ENCODE measurements at places on chromosomes 6 and 20.
A peak's percentile ranks its signal among the peaks of the same experiment; 100 is the strongest.

GRCh38 chr6:11705483-11705882 lies 73.1 kb downstream of the ADTRP start:
- no peak for DNase-seq

DNA sequence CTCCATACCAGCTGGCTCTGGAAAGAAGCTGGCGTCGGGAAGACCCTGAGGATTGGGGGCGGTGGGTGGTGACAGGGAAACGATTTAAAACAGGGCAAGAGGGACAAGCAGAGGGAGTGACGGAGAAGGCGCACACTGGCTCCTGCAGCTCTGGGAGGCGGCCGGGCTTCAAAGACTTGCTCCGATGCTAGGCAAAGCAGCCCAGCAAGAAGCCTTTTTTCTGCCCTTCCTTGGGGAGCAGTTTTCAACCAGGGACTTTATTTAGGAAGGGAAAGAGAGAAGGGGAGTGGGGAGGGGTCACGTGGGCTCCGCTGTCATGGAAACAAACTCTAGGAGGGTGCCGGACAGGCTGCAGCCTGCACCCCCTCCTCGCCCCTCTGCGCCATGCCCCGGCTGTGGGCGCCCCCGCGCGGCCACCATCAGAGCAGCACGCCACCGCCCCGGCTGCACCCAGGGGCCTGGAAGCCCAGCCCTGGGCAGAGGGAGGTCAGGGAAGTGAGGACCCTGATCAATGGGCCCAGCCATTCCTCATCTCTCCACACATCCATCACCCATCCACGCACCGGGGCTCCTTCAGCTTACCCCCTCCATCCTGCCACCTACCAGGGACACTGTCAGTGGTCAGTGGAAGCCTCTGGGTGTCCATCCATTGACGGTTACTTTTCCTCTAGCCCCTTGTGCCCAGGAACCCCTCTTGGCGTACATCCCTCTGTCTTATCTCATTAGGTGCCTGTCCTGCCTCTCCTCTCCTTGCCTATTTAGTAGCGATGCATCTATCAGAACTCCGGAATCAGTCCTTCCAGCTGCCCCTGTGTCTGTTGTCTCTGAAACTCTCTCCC lies 66.6 kb upstream of the CCDC167 start:
- DNase-seq, result peak; percentile 94

- no peak for DNase-seq
Measured at GRCh38 chr20:417801-418342, 9.8 kb downstream of the RBCK1 start.

DNA sequence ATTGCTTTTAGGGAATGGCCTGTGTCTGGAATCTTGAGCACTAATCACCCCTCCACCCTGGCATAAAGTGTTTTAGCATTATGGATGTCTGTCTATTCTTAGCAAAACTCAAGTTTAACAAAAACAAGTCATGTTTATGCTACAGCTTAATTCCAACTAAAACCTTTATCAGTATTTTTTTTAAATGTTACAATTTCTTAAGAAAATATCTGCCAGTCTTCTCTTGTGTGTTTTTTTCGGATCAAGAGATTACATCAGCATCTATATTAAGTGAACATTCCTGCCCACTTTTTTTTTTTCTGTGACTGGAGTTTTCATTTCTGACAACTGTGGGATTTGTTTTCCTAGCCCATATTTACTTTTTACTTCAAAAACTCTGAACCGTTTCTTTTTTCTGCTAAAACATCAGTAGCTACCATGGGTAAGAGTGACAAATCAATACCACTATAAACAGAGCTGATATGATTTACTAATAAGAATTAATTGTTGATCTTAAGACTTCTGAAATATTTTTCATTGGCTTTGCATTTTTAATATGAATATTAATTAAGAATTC lies 94.3 kb downstream of the EDN1 start:
- no peak for DNase-seq

DNA sequence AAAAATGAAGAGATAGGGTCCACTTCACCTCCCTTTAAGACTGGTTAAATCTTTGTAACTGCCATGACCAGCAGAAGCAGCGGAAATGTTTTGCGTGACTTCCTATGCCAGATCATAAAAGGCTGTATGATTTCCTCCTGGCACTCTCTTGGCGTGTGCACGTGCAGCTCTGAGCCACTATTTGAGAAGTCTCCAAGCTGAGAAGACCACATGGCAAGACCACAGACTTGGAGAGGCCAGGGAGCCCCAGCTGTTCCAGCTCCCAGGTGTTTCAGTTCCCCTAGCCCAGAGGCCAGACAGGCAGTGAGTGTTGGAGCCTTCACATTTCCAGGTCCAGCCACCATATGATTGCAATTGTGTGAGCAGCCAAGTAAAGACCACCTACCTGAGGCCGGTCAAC lies 259.3 kb upstream of the RIN2 start:
- no peak for DNase-seq

GRCh38 chr6:90338409-90338808 lies 41.8 kb upstream of the BACH2 start:
- DNase-seq, result no peak

DNA sequence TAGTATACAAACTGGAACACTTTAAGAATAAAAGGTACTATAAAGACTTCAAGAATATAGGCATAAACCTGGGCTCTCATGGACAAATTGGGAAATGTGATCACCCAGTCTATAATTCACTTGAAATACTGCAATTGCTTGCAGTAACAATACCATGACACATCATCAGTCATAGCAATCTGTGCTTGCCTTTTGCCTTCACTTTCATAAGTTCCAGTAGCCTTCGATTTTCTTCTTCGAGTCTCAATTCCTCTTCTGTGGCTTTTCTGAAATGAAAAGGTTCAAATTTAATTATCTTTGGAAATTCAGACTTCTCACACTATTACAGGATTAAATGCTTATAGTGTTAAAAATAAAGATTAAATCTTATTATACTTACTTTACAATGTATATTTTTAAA lies 96.3 kb upstream of the ZBTB24 start:
- DNase-seq, result no peak

GRCh38 chr6:15062516-15063252 lies 183.2 kb upstream of the JARID2 start:
- no peak for DNase-seq

DNA sequence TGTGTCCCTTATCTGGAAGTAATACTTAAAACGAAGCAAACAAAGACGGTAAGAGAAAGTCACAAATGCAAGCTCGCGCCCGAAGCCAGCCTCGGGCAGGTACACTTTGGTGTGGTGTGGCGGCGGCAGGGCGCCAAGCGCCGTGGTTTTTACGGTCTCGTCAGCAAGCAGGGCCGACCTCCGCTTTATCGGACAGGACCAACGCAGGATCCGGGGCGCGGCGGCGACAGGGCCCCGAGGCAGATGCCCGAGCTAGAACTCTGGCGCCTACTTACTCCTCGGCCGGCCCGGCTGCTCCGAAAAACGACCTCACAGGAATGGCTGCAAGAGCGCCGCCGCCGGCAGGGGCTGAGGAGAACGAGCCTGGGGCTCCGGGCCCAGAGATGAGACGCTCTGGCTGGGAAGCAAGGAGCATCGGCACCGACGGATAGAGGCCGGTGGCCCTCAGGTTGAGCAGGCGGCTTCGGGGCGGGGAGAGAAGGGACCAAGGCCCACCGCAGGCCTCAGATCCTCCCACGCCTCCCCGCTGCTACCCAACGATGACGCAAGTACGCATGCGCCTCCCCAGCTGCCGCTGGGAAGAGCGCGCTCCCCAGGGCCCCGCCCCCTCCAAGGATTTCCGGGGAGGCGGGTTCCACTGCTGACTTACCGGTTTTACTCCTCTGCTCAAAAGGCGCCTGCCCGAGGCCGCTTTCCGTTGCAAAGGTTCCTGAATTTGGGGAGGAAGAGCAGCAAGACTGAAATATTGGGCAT lies 60.6 kb downstream of the FAM217A start:
- peak; percentile 99 for DNase-seq

DNA sequence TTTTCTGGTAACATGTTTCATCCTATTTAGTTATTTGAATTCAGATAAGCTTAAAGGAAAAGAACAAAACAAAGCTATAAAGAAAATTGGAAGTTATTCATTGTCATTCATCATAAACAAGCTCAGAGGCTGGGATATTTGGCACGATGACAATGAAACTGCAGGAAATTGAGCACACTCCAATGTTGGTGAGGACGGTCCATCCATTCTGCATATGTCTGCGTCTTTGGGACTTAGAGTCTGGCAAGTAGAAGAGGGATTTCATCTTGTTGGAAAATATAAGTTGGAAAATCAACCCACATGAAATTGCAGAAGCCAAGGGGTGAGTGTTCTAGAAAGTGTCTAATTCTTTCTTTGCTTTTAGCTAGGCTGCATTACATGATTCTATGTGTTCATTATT lies 78.4 kb downstream of the HDGFL1 start:
- no peak for DNase-seq

- peak; percentile 59 for DNase-seq
Measured at GRCh38 chr20:52103335-52103912, 88.2 kb downstream of the ZFP64 start.

DNA sequence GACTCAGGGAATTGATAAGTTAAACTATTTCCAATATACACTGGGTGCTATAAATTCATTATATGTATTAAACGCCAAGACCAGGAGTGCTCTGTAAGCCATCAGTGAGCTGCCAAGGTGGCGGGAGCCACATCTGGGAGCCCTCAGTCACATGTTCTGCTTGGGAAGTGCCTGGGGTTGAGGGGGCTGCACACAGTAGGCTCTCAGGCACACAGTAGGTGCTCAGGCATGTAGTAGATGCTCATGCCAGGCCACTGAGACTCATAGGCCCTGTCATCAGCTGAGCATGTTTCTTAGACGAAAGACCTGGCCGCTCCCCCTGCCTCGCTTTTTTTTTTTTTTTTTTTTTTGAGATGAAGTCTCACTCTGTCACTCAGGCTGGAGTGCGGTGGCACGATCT lies 83.3 kb upstream of the BHLHE23 start:
- DNase-seq, result no peak

DNA sequence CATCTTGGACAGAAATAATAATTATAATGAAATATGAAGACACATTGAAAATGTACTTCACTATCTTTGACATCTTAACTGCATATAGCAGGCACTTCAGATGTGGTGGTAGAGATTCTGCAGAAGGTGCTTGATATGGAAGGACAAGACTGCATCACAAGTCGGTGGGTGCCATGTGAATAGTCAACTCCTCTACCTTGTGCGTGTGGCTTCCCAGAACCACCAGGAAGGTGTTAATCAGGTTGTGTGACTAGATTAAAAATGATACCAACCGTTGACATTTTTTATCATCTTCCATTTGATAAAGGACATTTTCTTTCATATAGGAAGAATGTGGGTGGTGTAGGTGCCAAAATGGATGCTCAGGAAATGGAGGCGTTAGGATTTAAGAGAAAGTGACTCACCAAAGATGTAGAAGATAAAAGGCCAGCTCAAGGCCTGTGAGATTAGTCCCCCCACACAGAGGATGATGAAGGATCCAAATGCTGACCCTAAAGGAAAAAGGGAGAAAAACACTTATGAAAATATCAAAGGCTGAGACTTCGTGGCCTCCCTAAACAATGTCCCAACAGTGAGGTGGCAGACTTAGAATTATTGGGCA lies 12.3 kb downstream of the SLC17A2 start:
- DNase-seq, result no peak

DNA sequence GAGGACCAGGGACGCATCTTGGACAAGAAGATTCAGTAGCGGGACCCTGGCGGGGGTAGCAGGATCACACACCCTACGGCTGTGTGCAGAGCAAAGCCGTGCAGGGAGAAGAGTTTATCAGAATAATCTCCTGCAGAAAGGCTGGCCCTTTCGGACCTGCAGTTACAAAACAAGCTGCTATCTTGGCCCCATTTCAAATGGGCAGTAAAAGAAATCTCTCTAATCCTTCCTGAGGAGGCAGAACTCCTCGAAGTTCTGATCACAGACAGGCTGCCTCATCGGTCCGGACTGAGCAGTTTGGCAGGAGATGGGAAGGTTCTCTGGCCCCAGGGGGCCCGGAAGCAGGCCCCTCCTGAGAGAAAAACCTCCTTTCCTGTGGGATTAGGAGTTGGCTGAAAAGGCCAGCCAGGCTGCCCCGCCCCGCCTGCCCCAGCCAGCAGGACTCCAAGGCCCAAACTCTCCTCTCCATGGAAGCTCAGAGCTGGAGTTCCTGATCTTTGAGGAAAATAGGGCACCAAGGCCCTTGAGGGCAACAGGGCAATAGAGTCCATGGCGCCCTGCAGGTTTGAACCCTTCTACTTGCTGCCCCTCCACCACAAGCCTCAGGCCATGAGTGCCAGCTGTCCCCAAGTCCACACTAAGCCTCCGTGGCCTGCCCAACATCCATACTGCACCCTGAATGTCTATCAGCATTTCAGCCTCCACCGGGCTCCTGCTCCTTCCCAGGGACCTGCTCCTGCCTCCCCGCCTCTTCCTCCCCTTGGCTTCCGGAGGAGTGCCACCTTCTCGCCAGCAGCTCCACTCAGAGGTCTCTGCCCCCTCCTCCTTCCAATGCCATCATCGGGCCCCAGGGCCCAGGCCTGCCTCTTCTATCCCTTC lies 141.3 kb downstream of the PREX1 start:
- no peak for DNase-seq

- no peak for DNase-seq
Measured at GRCh38 chr6:13299918-13300317, 28.4 kb downstream of the TBC1D7 start.

GRCh38 chr20:19658137-19658536 lies 99.9 kb upstream of the RIN2 start:
- DNase-seq, result no peak

- peak; percentile 86 for DNase-seq
Measured at GRCh38 chr6:143940011-143940597, 68.0 kb downstream of the PLAGL1 start.

DNA sequence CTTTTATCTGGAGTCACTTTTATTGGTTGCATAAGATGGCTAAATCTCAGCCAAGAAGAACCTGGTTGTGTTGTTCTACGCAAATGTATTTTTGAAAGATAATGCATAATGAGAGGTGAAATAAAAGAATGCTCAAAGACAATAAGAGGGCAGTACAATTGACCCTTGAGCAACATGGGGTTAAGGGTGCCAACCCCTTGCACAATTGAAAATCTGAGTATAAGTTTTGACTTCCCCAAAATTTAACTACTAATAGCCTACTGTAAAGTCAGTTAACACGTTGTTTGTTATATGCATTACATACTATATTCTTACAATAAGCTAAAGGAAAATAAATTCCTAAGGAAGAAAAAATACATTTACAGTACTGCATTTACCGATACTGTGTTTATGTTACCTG lies 5.9 kb downstream of the RNF146 start:
- no peak for DNase-seq

DNA sequence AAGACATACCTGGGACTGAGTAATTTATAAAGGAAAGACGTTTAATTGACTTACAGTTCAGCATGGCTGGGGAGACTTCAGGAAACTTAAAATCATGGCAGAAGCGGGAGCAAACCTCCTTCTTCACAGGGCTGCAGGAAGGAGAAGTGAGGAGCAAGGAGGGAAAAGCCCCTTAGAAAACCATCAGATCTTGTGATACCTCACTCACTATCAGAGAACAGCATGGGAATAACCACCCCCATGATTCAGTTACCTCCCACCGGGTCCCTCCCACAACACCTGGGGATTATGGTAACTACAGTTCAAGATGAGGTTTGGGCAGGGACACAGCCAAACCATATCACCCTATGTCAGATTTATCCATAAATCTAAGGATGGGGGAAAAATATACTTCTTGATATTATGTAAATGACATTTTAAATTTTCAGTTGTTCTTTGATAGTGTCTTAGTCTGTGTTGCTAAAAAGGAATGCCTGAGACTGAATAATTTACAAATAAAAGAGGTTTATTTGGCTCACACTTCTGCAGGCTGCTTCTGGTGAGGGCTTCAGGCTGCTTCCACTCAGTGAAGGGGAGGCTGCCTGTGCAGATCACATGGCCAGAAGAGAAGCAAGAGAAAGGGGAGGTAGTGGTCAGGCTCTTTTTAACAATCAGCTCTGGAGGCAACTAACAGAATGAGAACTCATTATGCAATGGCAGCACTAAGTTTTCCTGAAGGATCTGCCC lies 1.2 kb upstream of the MCM9 start:
- no peak for DNase-seq

Measured in activated CD4-positive, alpha-beta T cell treated with anti-CD3 and anti-CD28 coated beads, Interleukin-2, amount 10 ng/mL, durations not matched to agents 24 days and 14 days (primary cell).